ENCODE measurements at places on chromosomes 4 and X.
A peak's percentile ranks its signal among the peaks of the same experiment; 100 is the strongest.

DNA sequence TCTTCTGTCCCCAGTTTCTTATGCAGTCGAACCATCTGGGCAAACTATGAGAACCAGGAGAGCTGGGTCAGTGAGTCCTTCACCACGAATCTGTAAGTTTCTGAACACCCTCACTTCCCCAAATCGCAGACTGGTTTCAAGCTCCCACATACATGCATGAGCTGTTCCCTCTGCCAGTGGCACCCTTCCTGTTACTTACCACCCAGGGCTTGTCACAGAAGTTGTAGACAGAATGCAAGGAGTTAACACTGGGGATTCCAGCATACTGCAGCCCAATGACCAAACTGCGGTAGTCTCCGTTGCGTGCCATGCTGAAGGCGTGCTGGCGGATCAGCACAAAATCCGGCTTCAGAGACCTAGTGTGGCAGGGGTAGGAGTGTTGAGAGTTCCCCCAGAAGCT, 14.6 kb downstream of the SYN1 start:
- no peak for DNase-seq

GRCh38 chrX:151984328-151984727, 9.9 kb upstream of the GABRE start:
- no peak for DNase-seq

DNA sequence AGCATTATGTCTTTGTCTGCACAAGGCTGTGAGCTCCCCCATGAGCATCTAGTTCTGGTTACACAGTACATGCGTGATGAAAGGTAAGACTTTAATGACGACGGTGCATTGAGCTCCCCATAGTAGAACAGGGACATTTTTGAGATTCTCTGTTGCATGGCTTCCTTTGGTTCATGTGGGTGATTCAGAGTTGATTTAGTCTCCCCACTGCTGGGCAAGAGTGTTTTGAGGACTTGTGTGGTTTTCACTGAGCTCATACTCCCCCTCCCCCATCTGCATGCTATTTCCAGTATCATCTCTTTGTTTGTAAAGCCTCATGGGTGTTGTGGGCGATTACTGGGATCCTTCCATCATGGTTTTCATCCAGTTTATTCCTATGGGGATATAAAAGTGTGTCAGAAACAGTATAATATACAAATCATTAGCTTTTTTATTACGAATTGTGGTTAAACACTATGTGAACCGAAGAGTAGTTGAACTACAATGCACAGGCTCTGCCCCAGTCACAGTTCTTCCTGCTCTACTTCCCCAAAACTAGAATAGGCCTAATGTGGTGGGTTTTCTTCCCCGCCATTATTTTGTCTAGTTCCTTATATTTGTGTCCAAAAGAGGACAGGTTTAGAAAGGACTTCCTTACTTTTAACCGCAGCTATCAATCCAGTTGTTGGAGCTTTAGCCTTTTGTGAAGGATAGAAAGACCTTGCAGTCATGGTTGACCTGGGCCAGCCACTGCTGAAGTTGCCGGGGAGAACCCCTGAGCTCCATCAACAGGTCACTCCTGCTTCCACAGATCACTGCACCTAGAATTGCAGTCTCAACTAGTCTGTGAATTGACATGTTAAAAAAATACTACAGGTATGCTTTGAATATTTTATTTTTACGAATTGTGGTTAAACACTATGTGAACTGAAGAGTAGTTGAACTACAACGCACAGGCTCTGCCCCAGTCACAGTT, 30.4 kb downstream of the KIT start:
- no peak for DNase-seq

- DNase-seq: no peak
Observed at GRCh38 chr4:76607846-76608245, 172.8 kb downstream of the SHROOM3 start.

DNA sequence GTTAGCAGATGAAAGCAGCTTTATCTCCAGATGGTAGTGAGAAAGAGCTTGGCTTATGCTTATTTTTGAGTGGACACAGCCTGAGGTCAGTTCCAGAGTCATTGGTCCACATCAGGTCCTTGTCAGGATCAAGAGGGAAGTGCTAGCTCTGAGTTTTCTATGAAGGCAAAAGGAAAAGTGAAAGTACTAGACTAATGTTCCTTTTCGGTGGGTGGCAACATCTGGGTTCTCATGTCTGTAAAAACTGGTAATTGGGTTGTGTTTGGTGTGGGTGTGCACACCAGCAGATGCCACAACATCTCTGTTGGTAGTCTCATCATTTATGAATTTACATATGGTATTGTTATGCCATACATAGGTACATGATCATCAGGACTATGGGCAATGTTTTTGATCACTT, 210.5 kb downstream of the PWWP3B start:
- DNase-seq: no peak

GRCh38 chr4:153514001-153514526, 47.9 kb downstream of the TMEM131L start:
- DNase-seq: no peak

DNA sequence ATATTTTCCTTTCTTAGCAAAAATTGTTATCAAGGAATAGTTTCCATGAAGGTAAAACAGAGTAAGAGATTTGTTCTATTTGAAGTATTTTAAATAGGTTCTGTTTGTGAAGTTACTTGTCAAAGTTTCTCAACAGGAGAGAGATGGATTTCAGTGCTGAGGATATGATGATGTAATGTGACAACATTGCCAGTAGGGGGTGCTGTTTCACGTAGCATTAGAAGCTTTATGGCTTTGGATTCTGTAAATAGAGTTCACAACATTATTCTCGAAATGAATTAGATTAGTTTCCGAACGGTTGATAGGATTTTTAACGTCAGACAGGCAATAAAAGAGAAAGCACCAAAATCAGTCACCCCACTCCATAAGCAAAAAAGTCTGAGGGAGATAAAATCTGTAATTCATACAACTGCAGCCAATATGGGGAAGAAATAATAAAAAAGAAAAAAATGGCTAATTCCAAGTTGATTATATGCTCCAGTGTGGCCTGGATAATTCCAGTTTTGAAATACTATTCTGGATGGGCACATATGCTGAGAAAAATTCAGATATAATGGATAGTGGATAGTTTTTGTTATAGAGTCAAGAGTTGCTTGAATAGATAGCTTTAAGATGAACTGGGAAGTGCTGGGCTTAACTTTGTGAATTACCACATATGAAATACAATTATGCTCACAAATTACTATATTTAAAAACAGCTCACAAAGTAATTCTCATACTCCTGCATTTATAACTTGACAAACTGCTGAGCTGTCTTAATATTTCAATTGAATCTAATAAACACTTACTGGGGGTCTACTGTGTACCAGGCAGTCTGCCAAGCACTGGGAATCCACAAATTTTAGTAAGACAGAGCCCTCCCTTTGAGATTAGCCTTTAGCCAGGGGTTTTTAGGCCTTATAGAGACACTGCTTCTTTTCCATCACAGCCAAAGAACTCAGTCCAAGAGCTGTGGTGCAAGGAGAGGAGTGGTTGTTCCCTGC, 109.1 kb downstream of the GPAT3 start:
- peak; percentile 30 for DNase-seq

GRCh38 chr4:80036949-80037685, 35.9 kb downstream of the ANTXR2 start:
- DNase-seq: no peak

Measured in stimulated activated CD4-positive, alpha-beta T cell treated with anti-CD3 and anti-CD28 coated beads, Interleukin-1b, Interleukin-23, amount 100 ng/mL, for 4 hours (primary cell).